ENCODE measurements at places on chromosomes 7 and 10.

- DNase-seq, result peak; percentile 6
Observed at GRCh38 chr10:65032867-65033769, 1511.9 kb downstream of the REEP3 start.

DNA sequence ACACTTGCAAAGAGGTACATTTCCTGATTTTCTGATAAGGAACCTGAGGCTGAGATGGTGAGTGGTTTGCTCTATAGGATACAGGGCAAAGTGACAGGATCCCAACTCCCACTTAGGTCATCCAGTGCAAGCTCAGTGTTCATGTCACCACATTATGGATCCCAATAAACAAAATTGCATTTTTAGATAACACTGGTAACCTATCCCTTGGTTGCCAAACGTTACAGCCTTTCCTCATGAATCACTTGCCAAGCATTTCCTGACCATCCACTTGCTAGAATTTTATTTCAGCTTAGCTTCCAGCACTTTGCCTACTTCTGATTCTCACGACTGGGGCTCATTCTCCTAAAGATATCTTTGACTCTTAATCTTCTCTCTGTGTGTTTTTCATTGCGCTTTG lies 131.4 kb upstream of the ODAD2 start:
- no peak for DNase-seq

GRCh38 chr10:52479567-52479966 lies 165.5 kb downstream of the DKK1 start:
- DNase-seq, result no peak

- DNase-seq, result no peak
Observed at GRCh38 chr7:126780993-126781392, 471.7 kb downstream of the GRM8 start.

DNA sequence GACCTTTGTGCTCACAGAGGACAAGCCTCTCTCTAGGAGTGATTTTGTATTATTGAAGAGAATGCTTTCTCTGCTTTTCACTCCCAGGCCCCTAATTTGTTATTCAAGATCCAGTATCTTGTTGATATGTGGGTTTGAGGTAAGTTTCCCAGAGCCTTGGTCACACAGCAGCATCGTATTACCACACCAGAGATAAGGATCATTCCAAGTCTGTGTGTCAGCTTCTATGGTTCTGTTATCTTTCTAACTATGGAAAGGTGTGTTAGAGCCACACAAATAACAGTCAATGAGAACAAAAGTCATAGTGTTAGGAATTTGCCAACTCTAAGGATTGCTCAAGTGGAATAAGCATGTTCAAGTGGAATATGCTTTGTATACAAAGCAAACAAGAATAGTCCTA lies 1208.3 kb downstream of the GATA3 start:
- DNase-seq, result no peak

DNA sequence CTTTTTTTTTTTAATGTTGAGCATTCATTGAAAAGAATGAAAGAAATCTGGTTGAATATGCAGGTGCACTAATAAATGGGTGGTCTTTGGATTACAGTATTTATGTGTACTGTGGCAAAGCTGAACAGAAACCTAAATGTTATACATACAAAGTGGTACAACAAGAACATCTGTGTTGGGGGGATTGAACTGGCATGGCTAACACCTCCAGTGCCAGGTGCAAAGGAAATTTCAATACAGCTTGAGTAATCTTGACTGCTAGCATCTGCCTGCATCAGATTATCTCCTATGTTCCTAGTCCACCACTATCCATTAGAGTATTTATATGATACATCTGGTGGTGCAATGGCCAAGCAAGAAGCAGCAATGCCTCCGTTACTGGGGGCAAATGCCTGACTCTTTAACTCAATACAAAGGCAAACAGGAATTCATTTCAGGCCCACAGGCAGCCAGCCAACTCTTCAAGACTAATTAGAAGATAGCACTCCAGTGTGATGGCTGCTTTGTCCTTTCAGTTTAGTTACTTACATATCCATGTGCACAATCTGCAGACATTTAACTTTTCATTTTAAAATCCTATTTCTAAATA lies 220.5 kb upstream of the ETV1 start:
- DNase-seq, result no peak

DNA sequence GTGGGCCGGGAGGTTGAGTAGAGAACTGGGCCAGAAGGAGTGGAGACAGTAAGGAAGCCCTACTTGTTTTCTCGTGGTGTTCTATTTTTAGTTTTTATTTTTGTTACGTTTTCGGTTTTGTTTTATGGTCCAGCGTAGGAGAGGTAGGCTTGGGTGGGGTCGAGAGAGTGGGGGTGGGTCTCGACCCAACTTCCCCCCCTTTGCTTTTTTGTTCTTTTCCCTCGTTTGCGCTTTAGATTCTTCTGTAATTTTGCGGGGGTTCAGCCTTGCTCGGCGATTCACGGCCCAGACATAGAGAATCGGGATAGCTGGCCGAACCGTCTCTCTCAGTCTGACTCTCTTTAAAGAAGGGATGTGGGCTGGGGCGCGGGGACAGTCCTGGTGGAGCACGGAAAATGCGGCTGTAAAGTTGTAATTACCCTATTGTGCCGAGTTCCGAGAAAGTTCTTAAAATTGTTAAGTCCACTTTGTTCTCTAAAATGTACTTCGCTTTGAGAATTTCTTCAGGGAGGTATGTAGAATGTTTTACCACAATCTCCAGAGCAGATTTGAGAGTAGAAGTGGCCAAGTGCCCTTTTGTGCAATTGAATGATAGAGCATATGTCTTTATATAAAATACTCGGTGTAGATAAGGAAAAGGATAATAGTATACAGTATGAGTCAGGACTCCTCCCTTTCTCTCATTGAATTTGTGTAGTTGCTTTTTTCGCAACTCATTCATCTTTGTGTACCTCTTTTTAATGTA lies 816 bp downstream of the DMTF1 start:
- peak; percentile 61 for DNase-seq

DNA sequence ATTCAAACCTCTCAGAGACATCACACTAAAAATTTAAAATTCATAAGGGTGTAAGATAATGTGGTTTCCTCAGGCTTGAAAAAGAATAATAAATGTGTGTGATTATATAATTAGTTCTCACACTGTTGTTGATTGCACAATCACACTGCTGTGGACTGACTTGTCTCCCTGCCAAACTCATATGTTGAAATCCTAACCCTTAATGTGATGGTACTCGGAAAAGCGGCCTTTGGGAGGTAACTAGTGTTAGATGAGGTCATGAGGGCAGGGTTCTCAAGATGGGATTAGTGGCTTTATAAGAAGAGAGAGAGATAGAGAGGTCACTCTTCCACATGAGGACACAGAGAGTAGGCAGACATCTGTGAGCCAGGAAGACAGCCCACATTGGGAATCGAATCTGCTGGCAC lies 128.5 kb upstream of the COL1A2 start:
- peak; percentile 7 for DNase-seq

DNA sequence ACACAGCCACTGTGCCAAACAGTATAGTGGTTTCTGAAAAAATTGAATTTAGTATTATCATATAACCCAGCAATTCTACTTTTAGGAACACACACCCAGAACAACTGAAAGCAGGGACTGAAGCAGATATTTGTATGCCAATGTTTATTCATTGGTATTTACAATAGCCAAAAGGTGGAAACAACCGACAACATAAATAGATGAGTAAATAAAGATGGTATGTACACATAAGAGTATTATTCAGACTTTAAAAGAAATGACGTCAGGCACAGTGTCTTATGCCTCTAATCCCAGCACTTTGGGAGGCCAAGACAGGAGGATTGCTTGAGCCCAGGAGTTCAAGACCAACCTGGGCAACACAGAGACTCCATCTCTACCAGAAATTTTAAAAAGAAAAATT lies 7.2 kb downstream of the CDCA7L start:
- DNase-seq, result no peak

DNA sequence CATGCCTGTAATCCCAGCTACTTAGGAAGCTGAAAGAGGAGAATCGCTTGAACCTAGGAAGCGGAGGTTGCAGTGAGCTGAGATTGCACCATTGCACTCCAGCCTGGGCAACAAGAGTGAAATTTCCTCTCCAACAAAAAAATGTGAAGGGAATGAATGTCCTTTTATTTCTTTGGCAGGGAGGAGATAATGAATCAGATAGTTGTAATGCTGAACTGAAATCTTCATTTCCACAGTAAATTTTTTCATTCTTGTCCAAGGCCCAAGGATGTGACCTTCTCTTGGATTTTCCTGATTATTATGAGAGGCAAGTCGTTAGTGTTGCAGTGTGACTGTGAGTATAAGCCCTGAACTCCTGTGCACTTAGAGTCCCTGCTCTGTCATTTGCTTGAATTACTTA lies 13.6 kb downstream of the STAMBPL1 start:
- no peak for DNase-seq

DNA sequence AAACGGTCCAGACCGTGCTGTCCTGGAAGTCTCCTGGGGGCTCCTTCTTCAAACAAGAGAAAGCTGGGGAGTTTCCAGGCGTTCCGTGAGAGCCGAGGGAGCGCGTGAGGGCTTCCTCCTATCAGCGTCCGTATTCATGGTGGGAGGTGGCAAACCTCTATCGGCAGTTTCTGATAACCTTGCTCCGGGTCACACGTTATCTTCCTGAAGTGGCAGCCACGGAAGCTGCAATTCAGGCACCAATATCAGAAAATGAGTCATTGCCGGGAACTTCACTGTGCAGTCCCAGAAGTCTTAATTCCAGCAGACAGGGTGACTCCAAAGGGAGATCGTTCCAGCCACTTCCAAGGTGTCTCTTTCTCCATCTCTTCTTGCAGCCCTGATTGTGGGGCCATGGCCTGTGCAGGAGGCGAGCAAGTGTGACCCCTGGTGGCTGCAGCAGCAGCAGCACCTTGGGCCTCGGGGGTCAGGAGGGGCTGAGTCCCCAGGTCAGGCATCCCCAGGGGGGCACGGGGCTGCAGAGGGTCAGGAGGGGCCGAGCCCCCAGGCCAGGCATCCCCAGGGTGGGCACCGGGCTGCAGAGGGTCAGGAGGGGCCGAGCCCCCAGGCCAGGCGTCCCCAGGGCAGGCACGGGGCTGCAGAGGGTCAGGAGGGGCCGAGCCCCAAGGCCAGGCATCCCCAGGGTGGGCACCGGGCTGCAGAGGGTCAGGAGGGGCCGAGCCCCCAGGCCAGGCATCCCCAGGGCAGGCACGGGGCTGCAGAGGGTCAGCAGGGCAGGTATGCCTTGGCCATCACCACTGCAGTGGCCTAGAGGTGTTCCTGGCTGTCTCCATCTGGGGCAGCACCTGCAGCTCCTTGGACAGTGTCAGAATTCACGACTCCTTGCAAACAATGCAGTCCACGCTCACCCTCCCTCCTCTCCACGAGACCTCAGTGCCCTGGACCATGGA lies 538.7 kb downstream of the DNAJB6 start:
- no peak for DNase-seq

- DNase-seq, result no peak
Observed at GRCh38 chr10:29922226-29922625, 137.2 kb downstream of the JCAD start.

- DNase-seq, result no peak
Observed at GRCh38 chr10:121027371-121027770, 176.2 kb downstream of the WDR11 start.

GRCh38 chr7:55120501-55121198 lies 101.8 kb downstream of the EGFR start:
- DNase-seq, result no peak

GRCh38 chr7:29885626-29886025 lies 79.3 kb downstream of the WIPF3 start:
- DNase-seq, result no peak

DNA sequence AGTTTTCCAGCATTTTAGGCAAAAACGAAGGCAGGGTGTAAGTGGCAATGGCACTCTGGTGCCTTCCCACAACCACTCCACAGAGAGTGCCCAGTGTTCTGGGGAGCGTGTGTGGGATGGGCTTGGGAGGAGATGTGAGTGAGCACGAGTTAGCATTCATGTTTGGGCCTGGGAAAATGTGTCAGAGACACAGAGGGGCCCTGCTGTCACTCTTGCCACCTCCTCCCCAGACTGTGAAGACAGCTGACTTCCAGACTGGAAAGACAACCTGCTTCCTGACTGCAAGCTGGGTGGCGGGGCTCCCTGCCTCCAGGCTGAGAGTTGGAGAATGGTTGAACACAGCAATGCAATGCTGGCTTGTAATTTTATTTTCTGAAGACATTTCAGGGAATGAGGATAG lies 454.5 kb upstream of the ZMIZ1 start:
- no peak for DNase-seq

GRCh38 chr10:131700032-131700431 lies 200.8 kb upstream of the PPP2R2D start:
- DNase-seq, result no peak

GRCh38 chr7:44959433-44959951 lies 19.3 kb downstream of the MYO1G start:
- no peak for DNase-seq

DNA sequence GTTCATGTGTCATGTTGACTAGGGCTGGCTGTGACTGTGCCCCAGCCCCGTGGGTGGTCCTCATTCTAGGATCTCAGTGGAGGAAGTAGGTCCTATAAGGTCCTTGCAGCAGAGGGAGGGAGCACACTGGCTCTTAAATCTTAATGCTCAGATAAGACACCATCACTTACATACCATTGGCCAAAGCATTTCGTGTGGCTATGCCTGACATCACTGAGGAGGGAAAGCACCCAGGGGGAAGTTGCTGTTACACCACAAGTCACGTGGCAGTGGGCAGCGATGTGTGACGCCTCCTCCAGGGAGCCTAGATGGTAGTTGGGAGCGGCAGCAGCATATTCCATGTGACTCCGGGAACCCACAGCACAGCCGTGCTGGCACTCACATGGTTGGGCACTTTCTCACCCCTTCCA lies 224.7 kb upstream of the SH2B2 start:
- no peak for DNase-seq

DNA sequence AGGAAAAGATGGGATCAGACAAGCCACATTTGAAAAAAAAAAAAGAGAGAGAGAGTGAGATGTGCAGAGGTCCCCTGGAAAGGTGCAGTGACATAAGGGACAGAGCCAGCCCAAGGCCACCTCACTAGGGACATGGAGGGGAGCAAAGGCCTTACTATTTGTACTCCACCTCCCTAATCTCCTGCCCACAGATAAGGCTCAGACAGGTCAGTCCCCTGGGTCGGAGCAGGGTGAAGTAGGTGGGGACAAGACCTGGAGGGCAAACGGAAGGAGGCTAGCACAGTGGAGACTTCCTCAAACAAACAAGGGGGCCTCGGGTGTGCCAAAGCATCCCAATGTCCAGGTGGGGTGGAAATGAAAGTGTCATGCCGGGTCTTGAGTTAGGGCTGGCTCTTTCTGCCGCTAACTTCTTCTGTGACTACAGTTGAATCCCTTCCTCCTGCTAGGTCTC lies 7.0 kb downstream of the PRF1 start:
- DNase-seq, result no peak

- no peak for DNase-seq
Observed at GRCh38 chr7:108488768-108489538, 32.7 kb upstream of the NRCAM start.
